ENCODE measurements at places on chromosomes 6 and 20.

DNA sequence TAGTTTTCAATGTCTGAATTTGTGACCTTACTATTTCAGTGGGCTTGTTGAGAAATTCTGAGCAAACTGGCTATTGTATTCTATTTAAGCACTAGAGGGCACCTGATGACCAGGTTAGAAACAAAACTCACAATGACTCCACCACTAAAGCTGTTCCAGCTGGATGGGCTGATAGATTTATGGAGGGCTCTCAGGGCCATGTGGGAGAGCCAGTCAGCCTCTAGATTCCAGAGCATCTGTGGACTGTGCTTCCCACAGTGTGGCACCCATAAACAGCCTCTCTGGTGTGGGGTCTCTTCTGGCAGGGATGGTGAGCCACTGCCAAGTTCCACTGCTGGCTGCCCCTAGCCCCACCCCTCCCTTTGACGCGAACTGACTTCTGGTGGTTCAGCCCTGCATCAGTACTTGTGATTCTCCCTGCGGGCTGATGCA is 29.2 kb downstream of the C6orf58 start:
- DNase-seq: no peak

DNA sequence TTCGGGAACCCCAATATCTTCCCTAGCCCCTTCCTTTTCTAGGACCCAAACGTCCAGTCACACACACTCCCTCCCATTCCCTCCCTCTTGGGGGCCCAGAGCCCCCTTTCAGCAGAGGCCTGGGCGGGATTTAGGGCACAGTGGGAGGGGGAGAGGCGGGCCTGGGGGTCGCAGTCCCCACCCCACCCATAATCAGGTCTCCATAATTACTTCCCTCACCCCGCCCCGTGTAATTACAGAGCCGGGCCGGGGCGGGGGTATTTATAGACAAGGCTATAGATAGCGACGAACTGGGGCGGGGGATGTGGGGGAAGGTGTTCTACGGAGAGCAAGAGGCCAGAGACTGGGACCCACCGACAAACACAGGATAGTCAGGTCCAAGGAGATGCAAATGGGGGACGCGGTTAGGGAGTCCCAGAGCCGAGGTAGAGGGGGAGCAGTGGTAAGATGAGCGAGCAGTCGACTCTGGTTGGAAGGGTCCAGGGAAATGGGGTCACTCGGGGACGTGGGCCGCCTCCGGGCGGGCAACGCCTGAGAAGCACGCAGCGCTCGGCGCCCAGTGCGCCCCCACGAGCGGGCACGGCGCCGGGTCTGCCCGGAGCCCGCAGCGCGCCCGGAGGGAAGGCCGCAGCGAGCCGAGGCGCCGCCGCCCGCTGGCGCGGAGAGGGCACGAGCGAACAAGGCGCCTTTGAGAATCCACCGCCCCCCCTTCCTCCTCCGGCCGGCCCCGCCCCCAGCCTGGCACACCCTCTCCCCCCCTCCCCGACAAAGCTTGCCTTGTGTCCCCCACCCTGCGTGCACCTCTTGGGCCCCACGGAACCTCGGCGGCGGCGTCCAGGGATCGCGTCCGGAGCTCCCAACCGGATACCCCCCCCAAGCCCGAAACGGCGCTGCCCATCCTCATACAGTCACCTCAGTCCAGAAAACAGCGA is 670 bp upstream of the COL11A2 start:
- peak; percentile 25 for DNase-seq

DNA sequence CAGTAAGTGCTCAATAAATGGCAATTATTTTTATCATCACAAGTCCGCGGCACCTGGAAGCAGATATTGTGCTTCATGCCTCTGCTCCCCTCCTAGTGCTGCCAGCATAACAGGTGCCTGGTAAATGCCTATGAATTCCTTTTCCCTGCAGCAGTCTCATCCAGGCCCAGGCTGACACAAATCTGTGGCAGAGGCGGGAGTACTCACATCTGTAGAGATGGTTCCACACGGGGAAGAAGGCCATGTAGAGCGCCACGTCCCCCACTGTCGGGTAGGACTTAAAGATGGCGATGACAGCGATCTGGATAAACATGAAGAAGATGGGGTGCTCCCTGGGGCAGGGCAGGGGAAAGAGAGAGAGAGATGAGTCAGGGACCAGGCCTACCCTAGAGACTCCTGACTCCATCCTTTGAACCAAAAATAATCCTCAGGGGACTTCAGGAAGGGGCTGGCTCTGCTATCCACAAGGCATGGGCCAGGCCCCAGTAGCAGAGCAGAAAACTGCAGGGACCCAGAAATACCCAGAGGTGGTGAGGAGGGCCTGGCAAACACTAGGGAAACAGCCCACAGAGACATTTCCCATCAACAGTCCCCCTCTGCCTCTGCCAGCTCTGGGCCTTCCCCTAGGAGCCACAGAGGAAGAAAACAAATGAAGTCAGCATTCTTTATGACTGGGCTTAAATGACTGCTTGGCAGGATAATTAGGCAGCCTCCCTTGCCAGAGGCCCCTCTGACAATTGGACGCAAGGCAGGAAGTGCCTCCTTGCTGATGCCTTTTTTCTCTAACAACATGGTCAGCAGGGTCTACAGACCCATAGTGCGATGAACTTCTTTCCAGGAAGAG is 23.0 kb downstream of the MAP1LC3A start:
- DNase-seq: no peak

DNA sequence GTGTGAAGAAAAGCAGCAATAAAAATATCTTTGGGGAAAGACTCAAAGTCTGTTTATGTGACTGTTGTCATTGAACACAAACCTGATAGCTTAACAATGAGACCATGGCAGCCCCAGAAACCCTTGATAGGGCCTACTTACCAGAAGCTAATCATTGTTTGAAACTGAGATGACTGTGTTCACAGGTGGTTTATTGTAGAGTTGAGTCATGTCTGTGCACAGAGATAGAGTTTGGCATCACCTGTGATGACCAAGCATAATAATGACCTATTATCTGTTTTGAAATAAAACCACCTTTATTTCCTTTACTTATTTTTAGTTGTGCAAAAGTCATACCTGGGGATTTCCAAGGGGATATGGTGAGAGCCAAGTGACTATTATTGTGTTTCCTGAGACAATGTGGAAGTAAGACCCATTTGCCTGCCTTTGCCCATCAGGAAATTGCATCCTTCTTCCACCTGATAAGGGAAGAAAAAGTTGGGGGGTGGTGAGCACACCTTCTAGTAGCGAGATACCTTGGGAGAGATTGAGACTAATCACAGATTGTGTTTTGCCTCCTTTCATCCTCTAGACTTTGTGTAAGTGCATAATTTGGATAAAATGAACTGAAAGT is 456.9 kb upstream of the JAG1 start:
- no peak for DNase-seq

DNA sequence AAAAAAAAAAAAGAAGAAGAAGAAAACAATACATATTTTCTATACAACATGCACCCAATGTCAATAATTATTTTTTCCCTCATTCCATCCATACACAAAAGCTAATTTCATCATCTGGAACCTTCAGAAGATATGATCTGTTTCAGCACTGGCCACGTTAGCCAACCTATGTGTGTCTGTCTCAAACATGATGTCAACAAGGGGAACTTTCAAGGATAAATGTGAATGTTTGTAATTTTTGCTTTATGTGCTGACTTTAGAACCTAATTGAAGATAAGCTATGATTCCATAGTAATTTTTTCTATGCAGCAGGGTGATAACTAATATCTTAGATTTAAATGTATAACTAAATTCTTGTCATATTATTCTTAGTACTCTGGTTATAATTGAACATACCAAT is 37.9 kb downstream of the IPCEF1 start:
- no peak for DNase-seq

DNA sequence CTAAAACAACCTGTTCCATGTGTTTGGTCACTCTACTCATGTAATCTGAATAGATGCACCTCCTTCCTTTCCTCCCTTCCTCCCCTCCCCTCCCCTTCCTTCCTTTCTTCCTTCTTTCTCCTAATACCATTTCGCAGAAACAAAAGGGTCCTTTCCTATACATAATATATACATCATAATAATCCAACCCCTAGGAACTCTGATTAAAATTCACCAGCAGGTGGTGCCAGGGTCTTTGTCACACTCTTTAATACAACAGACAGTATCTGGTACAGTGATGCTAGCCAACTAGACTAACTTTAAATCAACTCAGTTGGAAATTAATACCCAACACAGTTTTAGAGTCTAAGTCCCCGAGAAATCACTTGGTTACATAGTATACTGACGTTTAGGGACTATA is 181.2 kb upstream of the SHLD1 start:
- DNase-seq: no peak

- DNase-seq: no peak
Measured at GRCh38 chr20:36848078-36848660, 27.8 kb upstream of the TLDC2 start.

DNA sequence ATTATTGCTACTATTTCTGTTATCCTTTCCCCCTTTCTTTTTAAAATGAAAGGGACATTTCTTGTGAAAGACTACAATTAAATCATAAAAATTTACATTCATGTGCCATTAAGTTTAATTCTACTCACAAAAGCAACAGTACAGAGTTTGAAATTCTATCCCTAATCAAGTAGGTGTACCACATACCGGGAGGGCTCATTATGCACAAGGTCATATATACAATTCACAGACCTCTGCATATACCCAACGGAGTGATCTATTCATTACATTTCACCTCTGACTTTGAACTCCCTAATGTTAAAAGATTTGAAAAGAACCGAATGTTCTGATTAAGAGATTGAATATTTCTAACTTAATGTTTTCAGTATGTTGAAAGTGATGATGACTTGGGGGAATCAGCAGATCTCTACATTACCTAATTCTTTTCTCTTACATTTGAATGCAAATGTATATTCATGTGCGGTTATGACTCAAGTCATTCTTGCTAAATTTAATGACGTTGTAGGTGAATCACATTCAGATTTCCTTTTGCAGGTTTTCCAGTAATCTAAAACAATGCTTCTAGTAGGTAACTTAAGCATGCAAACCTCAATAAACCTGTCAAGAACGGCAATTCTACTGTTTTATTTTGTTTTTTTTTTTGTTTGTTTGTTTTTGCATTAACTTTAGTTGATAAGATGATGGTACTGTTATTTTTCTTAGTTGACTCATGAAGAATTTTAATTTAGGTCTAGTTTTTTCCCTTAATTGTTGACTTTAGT is 7.3 kb downstream of the EYA4 start:
- no peak for DNase-seq

GRCh38 chr20:62285151-62285550 is 17.6 kb upstream of the ADRM1 start:
- no peak for DNase-seq

- no peak for DNase-seq
Measured at GRCh38 chr6:113488812-113489685, 368.1 kb upstream of the MARCKS start.

DNA sequence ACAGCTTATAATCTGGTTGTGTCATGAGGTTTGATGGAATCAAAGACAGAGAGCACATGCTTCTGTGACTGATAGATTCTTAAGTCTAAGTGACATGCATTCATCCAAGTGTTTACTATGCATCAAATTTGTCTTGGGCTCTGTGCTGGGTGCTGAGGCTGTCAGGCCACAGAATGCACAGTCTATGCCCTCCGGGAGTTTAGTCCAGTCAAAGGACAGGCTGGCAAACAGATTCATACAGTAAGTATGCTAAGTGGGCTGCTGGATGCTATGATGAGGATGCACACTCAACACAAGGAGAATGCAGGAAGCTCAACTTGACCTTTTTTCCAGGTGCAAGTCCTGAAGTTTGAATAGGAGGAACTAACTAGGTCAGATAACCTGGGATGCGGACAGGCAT is 146.7 kb downstream of the UST start:
- DNase-seq: no peak

GRCh38 chr6:558959-559358 is 97.9 kb downstream of the HUS1B start:
- DNase-seq: no peak

GRCh38 chr6:117795234-117795633 is 111.8 kb upstream of the SLC35F1 start:
- DNase-seq: no peak

DNA sequence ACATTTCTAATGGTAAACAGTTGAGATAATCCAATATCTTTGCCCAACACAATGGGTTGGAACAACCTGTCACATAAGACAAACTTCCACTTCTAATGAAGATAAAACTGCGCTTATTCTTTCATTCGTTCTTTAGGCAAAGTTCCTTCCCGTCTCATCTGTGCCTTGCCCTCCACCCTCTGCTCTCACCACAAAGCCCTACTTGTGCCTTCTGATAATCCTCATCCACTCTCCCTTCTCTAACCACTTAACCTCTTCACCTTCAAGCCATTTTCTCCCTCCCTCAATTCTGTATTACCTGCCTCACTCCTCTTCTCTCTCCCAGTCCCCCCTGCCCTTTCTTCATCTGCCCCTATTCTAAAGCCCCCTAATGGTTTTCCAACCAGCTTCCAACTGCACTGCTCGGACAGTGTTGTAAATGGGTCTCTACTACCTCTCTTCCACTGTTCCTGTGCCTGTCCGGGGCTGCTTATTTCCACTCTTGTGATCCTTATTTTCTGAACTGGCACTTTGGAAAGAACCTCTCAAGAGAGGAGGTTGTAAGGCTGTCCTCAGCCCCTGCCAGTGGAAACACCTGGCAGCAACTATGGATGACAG is 62.9 kb upstream of the MYB start:
- DNase-seq: no peak

DNA sequence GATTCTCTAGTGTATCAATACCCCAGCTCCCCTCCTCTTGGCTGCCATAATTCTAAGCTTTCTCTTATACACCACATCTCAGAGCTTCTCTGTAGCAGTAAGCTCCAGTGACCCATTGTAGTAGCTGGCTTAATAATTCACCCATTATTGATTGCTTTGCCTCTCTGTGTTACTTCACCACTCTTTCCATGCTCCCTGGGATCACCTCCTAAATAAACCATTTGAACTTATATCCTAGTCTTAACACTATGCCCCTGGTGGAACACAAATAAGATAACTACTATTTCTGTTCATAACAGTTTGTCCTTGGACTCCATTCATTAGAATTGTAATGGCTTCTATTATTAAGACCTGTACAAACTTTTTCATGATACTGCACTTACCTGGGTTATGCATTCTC is 758.9 kb downstream of the KIF16B start:
- no peak for DNase-seq

DNA sequence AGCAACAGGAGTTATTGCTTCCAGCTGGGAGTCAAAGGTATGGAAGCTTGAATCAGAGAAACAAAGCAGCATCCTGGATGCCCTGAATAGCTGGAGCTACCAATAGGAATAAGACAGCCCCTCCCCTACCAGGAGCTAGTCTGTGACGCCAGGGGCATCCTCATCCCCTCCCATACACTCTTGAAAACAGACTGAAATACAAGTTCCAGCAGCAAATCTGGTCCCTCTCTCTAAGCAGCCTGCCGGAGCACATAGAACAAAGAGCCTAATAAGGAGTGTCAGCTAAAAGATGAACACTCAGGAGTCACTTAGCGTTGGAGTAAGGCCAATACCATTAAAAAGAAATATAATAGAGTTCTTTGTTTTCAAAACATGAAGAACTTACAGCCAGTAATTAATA is 25.6 kb downstream of the FILIP1 start:
- DNase-seq: no peak

GRCh38 chr20:47799116-47799715 is 13.9 kb upstream of the SULF2 start:
- DNase-seq: no peak

GRCh38 chr6:101936516-101936915 is 543.0 kb downstream of the GRIK2 start:
- no peak for DNase-seq

- no peak for DNase-seq
Measured at GRCh38 chr6:105428342-105428957, 25.6 kb upstream of the PREP start.

GRCh38 chr6:170448751-170449630 is 104.1 kb downstream of the PSMB1 start:
- DNase-seq: no peak

Measured in activated gamma-delta T cell (primary cell).